ENCODE measurements at places on chromosomes 1 and 21.
A peak's percentile ranks its signal among the peaks of the same experiment; 100 is the strongest.

DNA sequence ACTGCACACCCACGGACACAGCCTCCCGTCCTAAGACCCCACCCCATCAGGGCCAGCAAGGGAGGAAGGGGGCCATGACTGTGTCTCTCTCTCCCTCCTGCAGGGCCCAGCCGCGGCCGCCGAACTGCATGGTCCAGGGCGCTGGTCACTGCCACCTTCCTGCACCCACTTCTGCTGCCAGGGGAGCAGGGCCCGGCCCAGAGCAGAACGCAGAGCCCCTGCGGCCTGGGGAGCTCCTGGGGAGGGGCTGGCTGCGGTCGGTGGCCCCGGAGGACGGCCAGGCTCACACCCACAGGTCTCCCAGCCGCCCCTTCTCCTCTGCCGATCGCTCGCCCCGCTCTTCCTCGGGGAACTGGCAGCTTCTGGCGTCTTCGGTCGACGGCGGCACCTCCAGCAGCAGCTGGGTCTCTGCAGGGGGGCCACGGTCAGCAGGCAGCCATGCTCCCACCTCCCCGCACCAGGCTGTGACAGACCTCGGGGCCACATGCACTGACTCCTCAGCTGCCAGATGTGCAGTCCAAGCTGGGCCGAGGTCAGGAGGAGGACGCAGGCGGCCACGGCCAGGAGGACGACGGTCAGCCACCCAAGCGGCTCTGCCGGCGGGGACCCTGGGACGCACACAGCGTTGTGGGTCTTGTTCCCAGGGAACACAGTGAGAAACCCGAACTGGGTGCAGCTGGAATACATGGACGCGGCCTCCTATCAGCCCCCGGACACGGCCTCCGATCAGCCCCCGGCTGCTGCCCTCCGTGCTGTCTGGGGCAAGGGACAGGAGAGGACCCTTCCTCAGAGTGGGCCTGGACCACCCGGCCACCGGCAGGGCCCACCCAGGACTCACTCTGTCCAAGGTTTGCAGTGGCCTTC lies 2.6 kb downstream of the TNFRSF18 start:
- no peak for DNase-seq

DNA sequence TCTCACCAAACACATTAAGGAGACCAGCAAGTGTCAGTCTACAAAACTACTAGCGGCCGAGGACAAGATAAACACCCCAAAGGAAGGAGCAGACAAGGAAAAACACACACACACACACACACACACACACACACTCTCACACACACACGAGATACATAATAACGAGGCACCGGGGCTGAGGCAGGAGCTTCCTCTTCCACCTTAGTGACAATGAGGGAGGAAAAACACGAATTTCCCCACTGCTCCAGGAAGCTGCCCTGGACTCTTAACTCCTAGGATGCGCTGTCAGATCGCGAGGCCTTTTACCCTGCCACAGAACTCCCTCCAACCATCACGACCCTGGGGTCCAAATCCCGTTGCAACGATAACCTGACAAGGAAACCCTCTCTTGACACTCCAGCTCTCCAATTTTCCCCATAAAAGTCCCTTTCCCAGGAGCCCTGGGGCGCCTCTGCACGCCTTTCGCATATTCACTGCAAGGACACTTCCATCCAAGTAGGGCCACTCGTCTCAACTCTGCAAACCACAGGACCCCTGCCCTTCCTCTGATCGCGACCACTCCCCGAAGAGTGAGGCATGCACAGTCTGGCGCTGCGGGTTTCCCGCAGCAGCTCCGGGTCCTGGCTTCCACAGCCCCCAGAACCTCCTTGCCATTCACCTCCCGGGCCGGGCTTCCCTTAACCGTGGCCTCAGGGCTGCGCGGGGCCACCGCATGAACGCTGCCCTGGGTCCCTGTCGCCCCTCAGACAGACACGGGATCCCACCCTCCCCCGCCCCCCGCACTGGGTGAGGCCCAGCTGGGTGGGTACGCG lies 581 bp downstream of the ETV3 start:
- peak; percentile 40 for DNase-seq

GRCh38 chr1:76687307-76688175 lies 179.7 kb upstream of the ST6GALNAC5 start:
- no peak for DNase-seq

DNA sequence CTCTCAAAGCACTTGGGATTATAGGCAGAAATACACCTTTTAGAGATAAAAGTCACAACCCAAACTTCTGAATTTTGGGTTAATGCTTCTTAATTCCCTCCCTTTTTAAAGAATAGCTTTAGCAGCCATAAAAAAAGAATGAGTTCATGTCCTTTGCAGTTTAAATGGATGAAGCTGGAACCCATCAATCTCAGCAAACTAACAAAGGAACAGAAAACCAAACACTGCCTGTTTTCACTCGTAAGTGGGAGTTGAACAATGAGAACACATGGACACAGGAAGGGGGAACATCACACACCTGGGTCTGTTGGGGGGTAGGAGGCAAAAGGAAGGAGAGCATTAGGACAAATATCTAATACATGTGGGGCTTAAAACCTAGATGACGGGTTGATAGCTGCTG lies 55.8 kb downstream of the SLC27A3 start:
- DNase-seq, result no peak

- DNase-seq, result no peak
Measured at GRCh38 chr1:2950926-2951305, 70.4 kb upstream of the ACTRT2 start.

DNA sequence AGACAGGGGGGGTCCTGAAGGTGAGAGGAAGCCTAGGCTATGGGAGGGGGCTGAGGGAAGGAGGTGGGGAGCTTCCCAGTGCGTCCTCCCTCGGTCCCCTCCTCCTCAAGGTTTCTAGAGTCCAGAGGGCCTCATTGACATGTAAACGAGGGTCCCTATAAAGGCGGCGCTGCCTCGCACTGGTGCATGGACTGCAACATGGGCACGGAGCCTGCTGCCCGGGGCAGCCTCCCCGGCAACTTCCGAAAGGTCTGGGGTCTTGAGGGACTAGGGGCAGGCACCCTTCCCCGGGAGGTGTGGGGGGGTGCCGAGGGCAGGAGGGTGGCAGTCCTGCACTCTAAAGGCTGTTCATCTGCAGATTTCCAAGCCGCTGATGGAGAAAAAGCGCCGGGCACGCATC lies at the start of gene HES3:
Gene HES3 (plus strand): TSS at position 187 of the 400 bp plus-strand sequence. CDS start 187 bp downstream, at position 374.
- no peak for DNase-seq

- DNase-seq, result peak; percentile 64
Measured at GRCh38 chr1:114107474-114108435, 45.9 kb downstream of the SYT6 start.

- DNase-seq, result no peak
Measured at GRCh38 chr1:29811727-29812407, 575.5 kb downstream of the PTPRU start.

GRCh38 chr1:94092210-94092613 lies 28.7 kb downstream of the ABCA4 start:
- peak; percentile 98 for DNase-seq

DNA sequence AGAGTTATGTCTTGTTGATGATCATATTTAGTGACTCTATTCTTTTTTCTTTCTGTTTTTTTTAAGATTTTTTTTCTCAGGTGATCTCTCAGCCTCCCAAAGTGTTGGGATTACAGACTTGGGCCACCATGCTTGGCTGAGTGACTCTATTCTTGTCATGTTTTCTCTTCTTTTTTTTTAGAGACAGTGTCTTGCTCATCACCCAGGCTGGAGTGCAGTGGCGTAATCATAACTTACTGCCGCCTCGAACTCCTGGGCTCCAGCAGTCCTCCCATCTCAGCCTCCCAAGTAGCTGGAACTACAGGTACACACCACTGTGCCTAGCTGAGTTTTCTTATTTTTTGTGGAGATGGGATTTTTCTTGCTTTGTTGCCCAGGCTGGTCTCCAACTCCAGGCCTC lies 36.9 kb downstream of the ZMYM4 start:
- no peak for DNase-seq

DNA sequence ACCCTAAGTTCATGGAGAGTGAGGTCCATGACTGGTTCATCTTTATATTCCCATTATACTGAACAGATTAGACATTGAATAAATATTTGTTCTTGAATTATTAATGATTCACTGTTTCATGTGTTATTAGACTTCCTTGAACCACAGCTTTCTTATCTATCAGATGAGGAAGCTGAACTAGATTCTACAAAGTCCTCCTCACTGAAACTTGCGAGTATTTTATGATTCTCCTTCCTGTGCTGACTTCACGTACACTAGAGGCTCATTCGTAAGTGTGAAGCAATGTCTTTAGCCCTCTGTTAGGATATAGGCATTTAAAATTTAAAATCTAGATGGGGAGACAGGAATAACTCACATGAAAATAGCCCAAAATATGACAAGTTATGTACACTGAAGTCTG lies 95.6 kb upstream of the IRF2BP2 start:
- no peak for DNase-seq

GRCh38 chr1:179241530-179242097 lies 12.1 kb upstream of the ABL2 start:
- no peak for DNase-seq

- DNase-seq, result no peak
Measured at GRCh38 chr1:204477036-204477740, 17.4 kb downstream of the PIK3C2B start.

GRCh38 chr1:99811075-99811474 lies 39.1 kb upstream of the AGL start:
- no peak for DNase-seq

- no peak for DNase-seq
Measured at GRCh38 chr1:155012776-155013602, 10.4 kb downstream of the ZBTB7B start.

DNA sequence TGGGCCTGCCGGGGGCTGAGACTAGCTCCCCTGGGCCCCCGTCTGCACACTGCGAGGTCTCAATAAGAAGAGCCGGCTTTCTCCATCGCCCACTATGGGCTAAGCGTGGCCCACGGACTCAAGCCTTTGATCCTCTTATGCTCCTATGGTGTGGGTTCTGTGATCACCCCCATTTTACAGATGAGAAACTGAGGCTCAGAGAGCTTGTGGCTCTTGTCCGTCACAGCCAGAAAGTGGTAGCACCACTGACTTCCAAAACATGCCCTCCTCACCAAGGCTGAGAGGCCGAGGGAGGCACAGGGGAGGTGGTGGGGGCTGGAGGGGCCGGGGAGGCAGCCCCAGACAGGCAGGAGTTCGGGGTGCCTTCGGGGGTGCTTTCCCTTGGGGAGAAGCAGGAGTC lies 39.0 kb upstream of the CASZ1 start:
- no peak for DNase-seq

- no peak for DNase-seq
Measured at GRCh38 chr1:224751624-224752311, 135.7 kb downstream of the CNIH3 start.

- no peak for DNase-seq
Measured at GRCh38 chr1:9161963-9162362, 33.1 kb upstream of the GPR157 start.

DNA sequence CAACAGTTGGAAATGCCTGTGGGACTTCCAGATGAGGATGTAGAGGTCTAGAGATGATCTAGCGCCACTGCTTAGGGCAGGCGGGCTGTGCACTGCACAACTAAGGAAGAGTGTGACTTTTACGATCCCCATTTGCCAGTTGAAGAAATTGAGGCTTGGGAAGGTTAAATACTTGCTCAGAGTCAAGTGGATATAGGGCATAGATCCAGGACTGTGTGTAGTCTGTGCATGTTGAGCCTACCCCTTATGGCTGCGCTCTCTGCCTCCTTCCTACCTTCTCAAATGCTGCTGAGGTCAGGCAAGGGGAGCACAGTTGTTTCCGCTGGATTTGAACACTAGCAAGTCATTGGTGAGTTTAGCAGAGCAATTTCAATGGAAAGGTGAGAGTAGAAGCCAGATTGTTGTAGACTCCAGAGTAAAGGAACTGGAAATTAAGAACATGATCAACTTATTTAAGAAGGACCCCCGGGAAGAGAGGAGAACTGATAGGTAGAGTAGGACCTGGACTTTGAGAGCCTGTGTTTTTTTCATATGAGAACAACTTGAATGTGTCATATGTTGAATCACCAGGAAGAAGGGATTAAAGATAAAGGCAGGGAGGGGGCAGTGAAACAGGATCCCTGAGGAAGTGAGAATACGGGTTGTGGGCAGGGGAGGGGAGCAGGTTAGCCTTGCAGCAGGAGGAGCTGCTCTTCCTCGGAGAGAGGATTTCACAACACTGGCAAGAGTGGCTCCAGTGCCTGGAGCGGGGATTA lies 2.7 kb downstream of the CAPN2 start:
- no peak for DNase-seq

DNA sequence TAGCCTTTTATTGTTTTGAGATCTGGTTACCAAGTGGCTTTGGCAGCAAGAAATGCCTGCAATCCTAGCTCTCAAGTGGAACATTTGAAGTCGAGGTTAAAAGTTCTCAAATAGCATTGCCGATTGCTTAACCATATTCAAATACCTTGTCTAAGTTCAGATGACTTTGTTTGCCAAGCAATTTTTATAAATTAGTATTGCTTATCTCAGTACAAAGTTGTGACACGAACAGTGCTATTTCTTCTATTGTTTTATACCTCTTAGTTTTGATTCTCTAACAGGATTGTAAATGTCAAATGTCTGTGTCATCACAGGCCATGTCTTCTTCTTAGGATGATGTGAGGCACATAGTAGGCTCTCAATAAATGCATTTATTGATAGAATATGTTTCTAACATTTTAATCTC lies 633.3 kb downstream of the PTPRC start:
- no peak for DNase-seq

- DNase-seq, result peak; percentile 86
Measured at GRCh38 chr1:115595279-115596079, 46.3 kb upstream of the VANGL1 start.

- no peak for DNase-seq
Measured at GRCh38 chr21:36707763-36708285, 8.9 kb downstream of the SIM2 start.

GRCh38 chr1:66505671-66506392 lies 28.1 kb upstream of the SGIP1 start:
- no peak for DNase-seq

DNA sequence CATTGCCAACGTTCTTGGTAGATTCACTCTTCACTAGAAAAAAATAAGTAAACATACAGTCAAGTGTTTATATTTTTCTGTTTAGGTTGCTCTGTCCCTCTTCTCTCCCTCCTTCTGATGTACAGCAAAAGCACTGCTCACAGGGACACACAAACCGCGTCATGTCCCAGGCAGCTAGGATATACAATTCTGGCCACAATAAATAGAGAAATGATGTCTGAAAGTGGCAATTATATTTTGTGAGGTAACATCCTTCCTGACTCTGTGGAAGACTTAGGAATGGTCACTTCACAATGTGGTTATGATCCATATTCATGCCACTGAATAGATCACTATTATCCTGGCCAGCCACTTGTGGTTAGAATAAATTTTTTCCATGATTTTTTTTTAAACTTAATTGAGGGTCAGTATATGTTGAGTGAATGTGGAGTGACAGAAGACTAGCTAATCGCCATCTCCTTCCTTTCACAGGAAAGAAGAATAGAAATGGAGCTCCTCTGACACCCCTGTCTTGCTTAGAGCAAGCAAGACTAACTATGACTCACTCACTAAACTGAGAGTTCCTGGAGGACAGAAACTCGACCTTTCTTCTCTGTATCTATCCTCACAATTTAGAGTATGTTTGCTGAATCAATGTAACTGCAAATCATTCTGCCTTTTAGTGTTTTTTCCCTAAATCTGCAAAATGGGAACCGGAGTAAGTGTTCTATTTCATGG lies 54.0 kb downstream of the ZNHIT6 start:
- no peak for DNase-seq

- no peak for DNase-seq
Measured at GRCh38 chr1:86912281-86912900, 1.5 kb downstream of the SELENOF start.

GRCh38 chr1:225544924-225545323 lies 108.0 kb downstream of the ENAH start:
- DNase-seq, result no peak
